Stimulated activated CD4-positive, alpha-beta T cell treated with anti-CD3 and anti-CD28 coated beads, Interleukin-1b, Interleukin-23, amount 100 ng/mL, for 24 hours (primary cell): ENCODE measurements at places on chromosomes 11 and 22.

DNA sequence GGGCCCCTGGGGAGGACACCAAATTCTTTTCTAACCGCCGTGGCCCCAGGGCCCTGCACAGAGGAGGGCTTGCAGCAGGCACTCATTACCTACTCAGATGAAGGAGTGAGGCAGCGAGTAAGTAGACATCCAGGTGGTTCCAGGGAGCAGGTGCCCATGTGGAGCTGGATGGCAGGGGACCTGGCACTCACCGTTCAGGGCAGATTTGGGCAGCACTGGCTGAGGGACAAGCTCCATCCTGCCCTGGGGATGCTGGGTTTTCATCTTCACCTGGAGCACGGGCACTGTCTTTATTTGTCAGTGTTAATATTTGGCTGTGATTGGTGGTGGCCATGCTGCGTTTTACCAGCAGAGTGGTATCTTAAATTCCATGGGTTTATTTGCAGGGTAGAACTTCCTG lies 1182.7 kb downstream of the BRD1 start:
- no peak for DNase-seq

GRCh38 chr11:121478895-121479697 lies 26.3 kb upstream of the SORL1-AS1 start:
- no peak for DNase-seq

GRCh38 chr22:43861529-43861928 lies 784 bp downstream of the SULT4A1 start:
- DNase-seq = no peak

DNA sequence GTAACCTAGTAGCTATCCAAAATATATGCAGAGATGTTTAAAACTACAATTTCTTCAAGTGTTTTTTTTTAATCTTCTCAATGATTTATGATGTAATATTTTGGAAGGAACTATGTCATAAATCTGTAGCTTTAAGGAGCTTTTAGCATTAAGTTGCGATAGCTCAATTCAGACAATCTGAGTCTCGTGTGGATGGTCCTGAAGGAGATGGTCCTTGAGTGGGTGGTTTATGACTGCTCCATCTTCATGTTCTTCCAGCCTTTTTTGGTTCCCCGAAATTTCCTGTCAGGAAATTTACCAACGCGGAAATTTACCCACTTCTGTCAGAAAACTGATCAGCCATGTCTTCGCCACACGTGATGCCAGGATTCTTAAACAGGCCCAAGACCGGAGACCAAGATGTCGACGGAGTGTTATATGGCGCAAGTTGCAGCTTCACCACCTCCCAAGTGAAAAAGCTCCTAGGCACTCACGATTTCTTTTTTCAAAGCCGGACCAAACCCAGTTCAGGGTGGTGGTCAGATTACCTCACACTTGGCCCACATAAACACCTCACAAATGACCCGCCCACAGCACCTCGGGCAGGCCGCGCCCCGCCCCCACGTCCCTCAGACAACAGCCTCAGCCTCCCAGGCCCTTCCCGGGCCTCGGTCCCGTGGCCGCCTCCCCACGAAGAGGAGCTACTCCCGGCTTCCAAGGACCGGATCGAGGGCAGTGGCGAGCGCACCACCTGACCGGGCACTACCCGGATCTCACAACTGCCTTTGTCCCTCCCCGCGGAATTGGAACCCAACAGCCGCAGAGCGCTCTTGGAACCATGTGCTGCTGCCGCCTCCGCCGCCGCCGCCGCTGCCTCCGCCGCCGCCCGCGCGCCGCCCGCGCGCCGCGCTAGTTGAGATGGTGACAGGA lies at the start of gene MORC2:
TSS of gene MORC2 (minus strand) at position 760 of the 909 bp plus-strand sequence. CDS start 885 bp downstream, outside the sequence.
- DNase-seq = no peak

GRCh38 chr22:44697423-44698141 lies 4.4 kb upstream of the PRR5 start:
- DNase-seq = peak; percentile 75
